ENCODE measurements at places on chromosomes 13 and 19.

- no peak for DNase-seq
Observed at GRCh38 chr13:59172076-59172475, 991.7 kb downstream of the DIAPH3 start.

GRCh38 chr19:35041548-35042055 lies at the start of gene HPN:
TSS of gene HPN (plus strand) at chr19:35041721. CDS start at chr19:35042507, 786 bp downstream.
- DNase-seq = no peak

- DNase-seq = no peak
Observed at GRCh38 chr19:36488118-36488845, 1.1 kb downstream of the ZNF566 start.

- DNase-seq = peak; percentile 54
Observed at GRCh38 chr19:3604987-3605343, 1.7 kb downstream of the TBXA2R start.

GRCh38 chr13:40408602-40409001 lies 257.8 kb downstream of the FOXO1 start:
- DNase-seq = no peak

DNA sequence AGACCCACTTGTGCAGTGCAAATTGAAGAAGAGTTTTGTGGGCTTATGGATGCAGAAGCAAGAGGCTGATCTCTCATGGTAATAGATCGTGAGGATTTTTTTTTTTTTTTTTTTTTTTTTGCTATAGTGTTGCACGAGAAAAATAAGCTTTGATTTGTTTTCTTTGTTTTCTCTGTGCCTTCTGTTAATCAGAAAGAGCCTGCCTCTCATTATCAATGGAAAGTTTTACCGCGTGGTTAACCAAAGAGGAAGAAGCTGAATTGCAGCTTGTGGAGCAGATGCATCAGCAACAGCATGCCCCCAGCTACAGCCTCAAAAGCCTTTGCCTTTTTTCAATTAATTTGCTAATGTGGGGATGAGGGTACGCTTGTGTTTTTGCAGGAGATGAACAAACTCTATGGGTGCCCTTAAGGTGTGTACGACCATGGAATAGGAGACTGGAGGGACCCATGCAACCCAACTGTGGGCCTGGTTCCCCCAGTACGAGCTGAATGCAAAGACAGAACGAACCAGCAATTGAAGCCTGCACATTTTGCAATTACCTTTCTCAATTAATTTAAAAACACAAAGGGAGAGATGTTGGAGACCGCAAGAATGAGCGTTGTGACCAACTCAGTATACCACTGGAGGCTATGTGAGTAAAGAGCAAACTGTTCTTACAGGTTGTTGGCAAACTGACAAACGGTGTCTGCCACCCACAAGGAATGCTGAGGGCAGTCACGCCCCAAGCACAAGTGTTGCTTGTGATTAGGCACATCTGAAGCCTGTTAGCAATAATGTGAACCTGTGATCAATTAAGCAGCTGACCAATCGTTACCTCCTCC lies 58.6 kb upstream of the SPRY2 start:
- DNase-seq = peak; percentile 88

DNA sequence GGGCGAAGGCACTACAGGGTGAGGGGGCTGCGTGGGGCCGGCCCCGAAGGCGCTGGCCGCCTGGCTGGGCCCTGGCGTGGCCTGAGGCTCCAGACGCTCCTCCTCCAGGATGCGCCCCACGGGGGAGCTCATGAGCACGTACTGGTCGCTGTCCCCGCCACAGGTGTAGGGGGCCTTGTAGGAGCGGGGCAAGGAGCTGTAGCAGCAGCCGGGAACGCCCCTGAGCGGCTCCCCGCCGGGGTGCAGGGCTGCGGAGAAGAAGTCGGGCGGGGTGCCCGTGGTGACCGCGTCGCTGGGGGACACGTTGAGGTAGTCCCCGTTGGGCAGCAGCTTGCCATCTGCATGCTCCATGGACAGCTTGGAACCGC lies 3.0 kb downstream of the IRS2 start:
- DNase-seq = no peak

- DNase-seq = no peak
Observed at GRCh38 chr13:51816604-51817249, 12.8 kb upstream of the DHRS12 start.

DNA sequence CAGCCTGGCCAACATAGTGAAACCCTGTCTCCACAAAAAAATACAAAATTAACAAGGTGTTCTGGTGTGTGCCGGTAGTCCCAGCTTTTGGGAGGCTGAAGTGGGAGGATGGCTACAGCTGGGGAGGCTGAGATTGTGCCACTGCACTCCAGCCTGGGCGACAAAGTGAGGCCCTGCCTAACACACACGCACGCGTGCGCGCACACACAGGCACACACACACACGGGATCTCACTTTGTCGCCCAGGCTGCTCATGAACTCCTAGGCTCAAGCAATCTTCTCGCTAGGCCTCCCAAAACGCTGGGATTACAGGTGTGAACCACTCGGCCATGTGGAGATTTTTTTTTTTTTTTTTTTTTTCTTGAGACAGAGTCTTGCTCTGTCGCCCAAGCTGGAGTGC lies 3.2 kb upstream of the BTBD2 start:
- DNase-seq = no peak

DNA sequence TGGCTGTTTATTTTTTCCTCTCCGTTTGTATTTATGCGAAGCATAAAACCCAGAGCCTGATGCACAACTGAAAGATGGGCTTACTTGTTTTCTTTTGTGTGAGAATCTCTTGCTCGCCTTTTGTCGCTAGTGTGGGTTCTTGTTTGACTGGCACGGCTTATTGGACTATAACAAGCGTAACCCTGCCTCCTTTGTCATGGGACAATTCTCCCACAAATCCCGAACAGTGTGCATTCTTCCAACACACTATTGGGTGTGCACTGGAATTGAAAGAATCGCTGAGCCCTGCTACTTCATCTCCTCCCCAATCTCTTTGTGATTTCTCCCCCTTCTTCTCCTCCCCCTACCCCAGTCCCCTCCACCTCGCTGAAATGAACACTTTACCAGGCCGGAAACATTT lies 110.8 kb downstream of the ZIC5 start:
- no peak for DNase-seq

DNA sequence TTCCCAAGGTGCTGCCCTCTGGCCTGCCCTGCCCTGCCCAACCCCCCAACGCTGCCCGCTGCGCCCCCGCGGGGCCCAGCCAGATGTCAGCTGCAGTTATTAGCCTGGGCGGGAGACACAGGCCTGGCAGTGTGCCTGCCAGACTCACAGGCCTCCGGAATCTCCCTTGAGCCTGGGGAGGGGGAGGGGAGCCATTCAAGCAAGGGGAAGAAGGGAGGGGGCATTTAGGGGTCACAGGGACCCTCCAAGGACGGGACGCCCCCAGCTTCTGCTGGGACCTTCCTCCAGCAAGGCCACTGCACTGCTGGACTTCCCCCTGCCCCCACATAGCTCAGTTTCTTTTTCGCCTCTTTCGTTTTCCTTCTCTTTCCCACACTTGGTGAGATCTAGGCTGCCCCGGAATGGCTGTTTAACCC lies 2.6 kb upstream of the JUNB start:
- DNase-seq = no peak

DNA sequence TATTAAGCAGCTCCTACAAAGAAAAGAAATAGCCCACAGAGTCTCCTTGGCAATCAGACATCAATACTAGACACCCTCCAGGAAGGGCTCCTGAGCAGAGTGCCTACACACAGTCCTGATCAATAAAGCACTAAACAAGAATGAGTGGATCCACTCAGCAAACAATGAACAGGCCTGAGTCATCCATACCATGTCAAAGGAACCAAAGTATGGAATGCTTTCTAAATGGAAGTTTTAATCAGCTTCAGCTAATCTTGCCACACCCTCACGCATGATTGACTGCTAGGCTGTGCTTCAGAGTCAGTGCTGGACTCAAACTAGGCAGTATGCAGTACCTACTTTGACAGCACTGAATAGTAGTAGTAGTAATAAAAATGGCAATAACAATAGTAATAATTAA lies 392.7 kb upstream of the HTR2A start:
- no peak for DNase-seq

DNA sequence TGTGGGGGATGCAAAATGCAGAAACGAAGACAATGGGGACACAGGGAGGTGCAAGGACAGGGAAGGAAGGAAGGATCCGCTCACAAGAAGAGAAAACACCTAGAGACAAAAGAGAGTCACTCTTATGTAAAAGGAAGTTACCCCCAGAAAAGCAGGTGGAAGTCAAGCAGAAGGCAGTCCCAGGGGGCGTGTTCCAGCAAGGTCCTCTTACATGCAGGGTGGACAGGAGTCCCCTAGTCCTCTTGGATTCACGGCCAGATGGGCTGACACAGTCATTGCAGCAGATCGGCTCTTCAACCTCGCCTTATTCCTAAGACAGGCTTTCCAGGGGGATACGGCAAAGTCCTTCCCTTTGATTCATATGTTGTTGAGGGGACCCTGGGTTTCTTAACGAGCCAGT lies 83.9 kb upstream of the SPATA13 start:
- no peak for DNase-seq

DNA sequence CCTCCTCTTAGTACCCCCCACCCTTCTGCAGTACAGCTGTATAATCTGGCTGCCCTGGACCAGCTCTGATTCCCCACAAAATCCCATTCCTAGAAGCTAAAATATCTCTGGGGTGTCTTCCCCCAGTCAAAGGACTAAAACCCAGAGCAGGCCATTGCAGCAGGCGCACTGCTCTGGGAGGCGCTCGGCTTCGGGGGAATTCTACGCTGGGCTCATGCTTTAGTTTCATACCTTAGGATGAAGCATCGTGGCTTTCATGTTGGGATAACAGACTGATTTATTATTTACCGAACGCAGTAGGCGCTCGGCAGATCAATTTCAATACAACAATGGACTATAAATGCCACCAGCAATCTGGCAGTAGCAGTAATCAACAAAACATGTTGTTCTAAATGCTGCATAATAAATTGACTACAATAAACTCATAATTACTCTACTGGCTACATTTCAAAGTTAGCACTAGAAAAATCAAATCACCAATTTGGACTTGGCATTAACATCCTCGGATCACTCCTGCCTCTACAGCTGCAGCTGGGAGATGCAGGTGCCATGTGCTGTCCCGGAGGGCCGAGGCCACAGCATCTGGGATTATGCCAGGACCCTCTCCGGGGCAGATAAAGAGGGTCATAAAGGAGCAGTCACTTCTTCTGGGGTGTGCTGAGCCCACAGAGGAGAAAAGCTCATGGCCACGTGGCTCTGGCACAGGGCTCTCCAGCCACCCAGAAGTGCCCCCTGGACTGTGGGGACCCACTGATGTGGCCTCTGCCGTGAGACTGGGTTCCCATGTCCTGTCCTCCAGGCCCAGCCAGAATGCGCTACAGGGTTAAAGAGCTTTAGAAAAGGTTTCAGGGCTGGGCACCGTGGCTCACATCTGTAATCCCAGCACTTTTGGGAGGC lies 35.3 kb downstream of the CEBPG start:
- no peak for DNase-seq

GRCh38 chr19:51548213-51548651 lies 16.8 kb upstream of the SIGLEC6 start:
- DNase-seq = no peak

GRCh38 chr19:34393629-34394028 lies 10.6 kb upstream of the PDCD2L start:
- no peak for DNase-seq

DNA sequence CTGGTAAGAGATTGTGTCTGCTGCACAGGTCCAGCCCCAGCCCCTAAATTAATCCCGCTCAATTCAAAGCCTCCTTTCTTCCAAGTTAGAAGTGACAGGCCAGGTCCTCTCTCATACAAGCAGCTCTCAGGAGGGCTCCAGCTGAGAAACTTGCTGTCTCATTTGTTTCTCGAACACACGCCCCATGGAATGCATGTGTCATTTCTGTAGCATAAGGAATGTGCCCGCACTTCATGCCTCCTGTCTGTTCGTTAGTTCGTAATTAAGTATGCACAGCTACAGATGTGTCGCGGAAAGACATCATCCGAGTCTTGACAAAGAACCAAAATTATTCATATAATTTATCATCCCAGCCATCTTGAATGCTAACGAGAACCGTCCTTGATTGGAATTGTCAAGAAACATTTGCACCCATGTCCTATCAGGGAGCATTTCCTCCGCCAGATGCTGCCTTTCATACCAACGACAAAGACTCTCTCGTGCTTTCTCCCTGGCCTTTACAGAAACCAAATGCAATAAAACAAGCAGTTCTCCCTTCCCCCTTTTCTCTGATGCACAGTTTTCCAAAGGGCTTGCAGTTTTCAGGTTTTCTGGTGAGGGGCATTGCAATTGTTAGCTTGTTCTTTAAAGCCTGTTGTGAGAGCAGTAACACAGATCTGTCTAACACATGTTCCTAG lies 133.5 kb downstream of the UQCRFS1 start:
- DNase-seq = no peak

- DNase-seq = no peak
Observed at GRCh38 chr19:50309396-50310125, 19.6 kb downstream of the KCNC3 start.

GRCh38 chr13:30053939-30054338 lies 203.5 kb upstream of the UBL3 start:
- DNase-seq = no peak

GRCh38 chr13:70630247-70630646 lies 522.0 kb upstream of the KLHL1 start:
- DNase-seq = no peak

DNA sequence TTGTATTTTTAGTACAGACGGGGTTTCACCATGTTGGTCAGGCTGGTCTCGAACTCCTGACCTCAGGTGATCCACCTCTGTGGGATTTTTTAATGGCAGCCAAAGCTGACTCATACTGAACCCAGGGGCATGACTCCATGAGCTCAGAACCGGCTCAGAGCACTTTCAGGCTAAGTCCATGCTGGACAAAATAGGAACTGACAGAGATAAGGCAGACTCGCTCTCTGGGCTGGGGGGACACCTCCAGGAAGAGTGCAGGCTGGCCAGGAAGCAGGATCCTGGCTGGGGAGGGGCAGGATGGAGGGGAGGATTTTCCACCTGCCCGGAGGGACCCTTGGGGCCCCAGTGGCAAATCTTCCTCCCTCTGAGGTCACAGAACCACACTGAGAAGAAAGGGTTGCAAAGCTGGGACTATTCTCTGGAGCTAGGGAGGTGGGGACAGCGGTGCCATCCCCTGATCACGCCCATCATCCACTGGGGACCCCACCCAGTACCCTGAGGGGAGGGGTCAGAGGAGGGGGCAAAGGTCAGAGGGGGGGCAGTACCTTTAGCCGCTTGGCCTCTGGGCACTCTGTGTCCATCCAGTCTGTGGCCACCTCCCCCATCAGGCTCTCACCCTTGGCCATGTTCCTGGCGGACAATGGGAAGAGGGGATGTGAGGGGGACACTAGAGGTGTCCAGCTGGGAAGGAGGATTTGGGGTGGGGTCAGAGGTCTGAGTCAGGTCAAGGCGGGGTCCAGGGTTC lies 31.1 kb downstream of the NOTCH3 start:
- DNase-seq = no peak

- peak; percentile 49 for DNase-seq
Observed at GRCh38 chr19:39038098-39038497, 5.7 kb upstream of the FBXO27 start.
